NCI-H1694 treated with DMSO at 0.1 percent for 48 hours (cell line): ENCODE measurements at places on chromosomes 16 and 17.

DNA sequence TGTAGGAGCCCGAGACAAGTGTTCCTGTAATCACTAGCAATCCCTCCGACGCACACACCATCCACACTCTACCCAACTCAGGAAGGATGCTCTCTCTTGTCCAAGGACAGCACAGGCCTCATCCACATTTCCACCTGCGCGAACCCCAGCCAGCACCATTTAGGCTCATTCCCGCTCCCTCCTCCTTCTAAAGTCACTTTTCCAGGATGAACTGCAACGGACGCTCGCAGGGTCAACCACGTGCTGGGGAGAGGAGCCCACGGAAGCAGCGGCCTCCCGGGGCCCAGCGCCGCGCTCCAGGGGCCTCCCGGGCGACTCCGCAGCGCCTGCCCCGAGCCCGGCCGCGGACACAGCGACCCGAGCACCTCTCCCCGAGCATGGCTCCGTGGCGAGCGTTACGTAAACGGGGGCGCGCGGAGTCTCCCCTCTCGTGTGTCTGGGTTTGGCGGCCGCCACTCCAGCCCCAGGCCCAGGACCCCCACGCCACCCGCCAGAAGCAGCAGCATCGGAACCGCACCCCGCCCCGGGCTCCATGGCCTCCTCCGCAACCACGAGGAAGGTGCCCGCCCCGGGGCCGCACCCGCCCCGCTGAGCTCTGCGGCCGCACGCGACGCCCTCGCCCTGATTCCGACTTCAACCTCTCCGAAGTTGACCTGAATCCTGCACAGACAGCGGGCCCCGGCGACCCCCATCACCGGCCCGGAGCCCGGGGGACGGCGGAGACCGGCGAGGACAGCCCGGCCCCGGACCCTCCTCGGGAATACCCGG, 668 bp downstream of the USP36 start:
- DNase-seq: no peak

DNA sequence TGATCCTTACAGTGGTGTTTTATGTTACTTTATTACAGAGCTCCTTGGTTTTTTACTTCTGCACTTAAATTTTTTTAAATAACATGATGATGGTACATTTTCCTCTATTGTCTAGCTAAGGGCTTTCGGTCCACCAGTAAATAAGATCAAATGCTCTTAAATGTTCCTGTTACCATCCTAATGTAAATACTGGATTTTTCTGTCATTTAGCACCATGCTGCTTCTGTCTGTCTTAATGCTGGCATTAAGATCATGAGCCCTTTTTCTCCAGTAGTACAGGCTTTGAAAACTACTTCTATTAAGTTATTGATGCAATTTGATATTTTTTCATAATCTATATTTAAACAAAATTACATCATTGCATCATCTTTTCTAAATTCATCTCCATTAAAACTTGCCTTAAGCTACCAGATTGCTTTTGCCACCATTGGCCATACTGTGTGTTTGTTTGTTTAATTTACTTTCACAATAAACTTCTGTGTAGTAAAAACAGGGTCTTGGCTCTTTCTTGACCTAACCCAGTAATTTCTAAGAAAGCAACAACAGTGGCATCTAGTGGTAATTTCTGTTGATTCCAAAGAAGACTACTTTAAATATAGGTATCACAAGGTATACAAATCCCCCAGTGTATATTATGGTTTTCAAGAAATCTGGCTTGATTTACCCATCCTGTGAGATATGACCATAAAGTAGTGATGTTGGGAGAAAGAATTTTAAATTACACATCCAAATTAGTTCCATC, 9.0 kb upstream of the PHAF1 start:
- DNase-seq: peak; percentile 3

GRCh38 chr16:583815-584591, 5.9 kb upstream of the RAB40C start:
- DNase-seq: peak; percentile 12

- no peak for DNase-seq
These were observed 22.2 kb upstream of the ATP2A3 start for GRCh38 chr17:3986270-3986938.

- no peak for DNase-seq
These were observed 5.9 kb downstream of the SNRNP25 start for GRCh38 chr16:59440-60059.

DNA sequence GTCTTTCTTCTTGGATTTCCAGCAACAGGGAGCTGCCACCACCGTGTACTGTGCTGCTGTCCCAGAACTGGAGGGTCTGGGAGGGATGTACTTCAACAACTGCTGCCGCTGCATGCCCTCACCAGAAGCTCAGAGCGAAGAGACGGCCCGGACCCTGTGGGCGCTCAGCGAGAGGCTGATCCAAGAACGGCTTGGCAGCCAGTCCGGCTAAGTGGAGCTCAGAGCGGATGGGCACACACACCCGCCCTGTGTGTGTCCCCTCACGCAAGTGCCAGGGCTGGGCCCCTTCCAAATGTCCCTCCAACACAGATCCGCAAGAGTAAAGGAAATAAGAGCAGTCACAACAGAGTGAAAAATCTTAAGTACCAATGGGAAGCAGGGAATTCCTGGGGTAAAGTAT, 389.0 kb downstream of the MAF start:
- no peak for DNase-seq

- no peak for DNase-seq
These were observed 4.8 kb downstream of the CACNG1 start for GRCh38 chr17:67049025-67049739.

DNA sequence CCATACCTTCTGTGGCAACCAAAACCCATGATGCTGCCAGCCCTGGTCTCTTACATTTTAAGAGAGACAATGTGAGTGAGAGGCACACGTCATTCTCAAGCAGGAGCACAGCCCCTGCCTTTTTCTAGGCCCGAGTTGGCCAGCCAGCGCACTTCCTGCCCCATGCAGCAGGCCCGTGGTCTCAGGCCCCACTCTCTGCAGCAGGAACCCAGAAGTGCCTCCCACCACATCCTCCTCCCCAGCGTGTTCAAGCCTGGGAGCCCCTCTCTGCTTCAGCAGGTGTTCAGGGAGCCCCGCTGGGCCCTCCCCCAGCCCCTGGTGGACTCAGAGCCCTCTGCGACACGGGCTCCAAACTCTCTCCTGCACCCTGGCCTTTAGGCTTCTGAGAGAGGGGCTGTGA, 30.5 kb downstream of the ITGAE start:
- no peak for DNase-seq

DNA sequence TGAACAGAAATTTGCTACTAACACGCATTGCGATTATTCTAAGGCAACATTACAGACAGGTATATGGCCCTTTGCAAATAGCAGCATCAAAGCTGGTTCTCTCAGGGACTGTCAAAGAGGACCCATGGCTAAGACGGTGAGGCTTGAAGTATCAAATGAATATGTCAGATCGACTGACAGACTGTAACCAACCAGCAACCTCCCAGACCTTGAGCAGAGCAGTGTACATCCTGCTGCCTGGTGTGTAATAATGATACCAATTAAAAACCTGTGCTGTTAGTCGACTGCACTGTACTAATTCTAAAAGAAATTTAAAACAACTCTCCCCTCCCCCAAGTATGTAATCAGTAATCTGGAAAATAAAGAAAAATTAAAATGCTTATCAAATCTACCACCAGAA, 35.9 kb upstream of the GHDC start:
- peak; percentile 11 for DNase-seq
